NCI-H526 treated with DMSO at 0.1 percent for 48 hours (cell line): ENCODE measurements at places on chromosomes 5 and 9.
A peak's percentile ranks its signal among the peaks of the same experiment; 100 is the strongest.

GRCh38 chr9:18261181-18261580 is 212.8 kb upstream of the ADAMTSL1 start:
- DNase-seq, result no peak

DNA sequence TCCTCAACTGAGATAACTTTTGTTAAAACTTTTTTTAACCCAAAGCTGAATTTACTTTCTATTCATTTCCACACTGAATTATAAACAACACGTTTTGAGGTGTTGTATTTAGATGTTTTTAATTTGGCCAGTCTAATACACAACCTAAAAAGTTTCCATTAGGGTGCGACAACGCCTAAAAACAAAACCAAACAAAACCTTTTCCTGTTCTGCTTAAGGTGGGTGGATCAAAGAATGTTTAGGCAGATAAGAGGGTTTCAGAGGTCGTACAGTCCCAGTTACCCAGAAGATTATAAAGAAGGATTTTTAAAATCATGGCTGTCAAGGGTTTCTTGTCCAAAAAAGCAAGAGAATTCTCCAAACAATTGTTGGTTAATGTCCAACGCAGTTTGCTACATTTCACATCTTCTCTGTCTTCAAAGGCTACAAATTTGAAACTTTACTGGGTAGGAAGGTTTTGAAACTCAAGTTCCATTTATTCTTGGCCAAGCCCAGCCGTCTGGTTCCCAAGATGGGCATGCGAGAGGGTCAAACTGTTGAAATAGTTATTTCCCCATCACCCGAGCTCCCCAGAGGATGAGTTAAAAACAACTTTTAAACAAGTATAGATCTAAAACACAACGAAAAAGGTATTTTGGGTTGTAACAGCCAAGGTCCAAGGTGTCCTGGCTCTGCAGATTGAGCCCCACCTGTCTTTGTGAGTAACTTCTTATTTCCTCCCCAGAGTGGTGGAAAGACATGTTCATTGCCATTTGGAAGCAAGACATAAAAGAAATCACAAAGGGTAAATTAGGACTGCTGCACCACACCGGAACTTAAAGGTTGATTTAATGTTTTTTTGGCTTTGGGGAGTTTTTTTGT is 122.8 kb upstream of the MAP3K1 start:
- DNase-seq, result no peak

GRCh38 chr9:134892221-134892620 is 11.6 kb downstream of the FCN2 start:
- DNase-seq, result no peak

- no peak for DNase-seq
These were observed 1005.0 kb upstream of the CDH10 start for GRCh38 chr5:25649628-25650265.

GRCh38 chr5:93348231-93348630 is 232.8 kb downstream of the NR2F1-AS1 start:
- DNase-seq, result no peak

GRCh38 chr5:40405996-40406740 is 273.5 kb upstream of the PTGER4 start:
- DNase-seq, result no peak

GRCh38 chr5:140094889-140095288 is 19.0 kb upstream of the PURA start:
- DNase-seq, result peak; percentile 95
